CD4-positive, alpha-beta T cell (primary cell): ENCODE measurements at places on chromosomes 4 and X. TPM values are rescaled to one million over a fixed set of nuclear protein-coding genes. Genes with fewer than 3 reads are reported as not detected.

The ALG13 gene
- total RNA-seq = 82.2 TPM

The DSPP gene
- not detected for total RNA-seq

The LEF1 gene
- total RNA-seq = 409 TPM

The METTL14 gene
- total RNA-seq = 45.1 TPM

The MTNR1A gene
- total RNA-seq = not detected

The HAND2 gene
- not detected for total RNA-seq

The SASH3 gene
- total RNA-seq = 69.0 TPM

The FGF16 gene
- total RNA-seq = not detected

The KDM6A gene
- 59.6 TPM for total RNA-seq

The HELT gene
- total RNA-seq = not detected

The RAB41 gene
- not detected for total RNA-seq

The PSAPL1 gene
- not detected for total RNA-seq

- no peak overlapping the region for H3K27ac ChIP-seq
- H3K36me3 ChIP-seq = no peaks in the 10 kb centered on the region
- no peaks in the 10 kb centered on the region for H3K27me3 ChIP-seq
- H3K4me3 ChIP-seq = no peak overlapping the region
- H3K4me1 ChIP-seq = no peaks in the 10 kb centered on the region
Observed at GRCh38 chr4:42995343-42995944, 102.9 kb downstream of the GRXCR1 start.

DNA sequence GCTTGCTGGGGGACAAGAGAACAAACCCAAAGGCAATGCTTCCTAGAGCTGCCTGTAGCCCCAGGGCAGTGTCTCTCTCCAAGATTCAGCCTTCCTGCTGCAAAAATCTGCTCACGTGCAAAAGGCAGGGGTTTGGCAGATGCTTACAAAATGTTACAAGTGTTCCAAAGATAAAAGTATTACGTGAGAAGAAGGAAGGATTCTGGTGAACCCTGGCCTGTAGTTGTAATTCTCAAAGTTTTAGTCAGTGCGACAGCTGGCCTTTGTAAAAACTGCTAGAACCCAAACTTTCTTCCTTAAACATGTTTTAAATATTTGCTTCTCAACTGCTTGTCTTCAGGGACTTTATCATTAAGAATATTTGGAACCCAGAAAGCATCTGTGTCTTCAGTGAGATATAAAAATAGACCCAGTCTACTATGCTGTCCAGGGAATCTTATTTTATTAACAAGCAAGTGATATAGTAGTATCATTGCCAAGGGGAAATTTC lies 232.3 kb downstream of the FRMPD4 start:
- H3K27me3 ChIP-seq = no peaks in the 10 kb centered on the region
- H3K36me3 ChIP-seq = no peaks in the 10 kb centered on the region
- H3K27ac ChIP-seq = no peak overlapping the region
- H3K4me1 ChIP-seq = no peaks in the 10 kb centered on the region
- no peak overlapping the region for H3K4me3 ChIP-seq

- H3K4me1 ChIP-seq = peaks cover 9% of the 10 kb centered on the region
- H3K27ac ChIP-seq = no peak overlapping the region
- no peaks in the 10 kb centered on the region for H3K36me3 ChIP-seq
- H3K27me3 ChIP-seq = peaks cover 7% of the 10 kb centered on the region
Observed at GRCh38 chrX:118723376-118723775, 4.0 kb upstream of the IL13RA1 start.

GRCh38 chrX:9312922-9313867 lies 151.7 kb upstream of the TBL1X start:
- H3K36me3 ChIP-seq = no peaks in the 10 kb centered on the region
- no peak overlapping the region for H3K4me3 ChIP-seq
- no peak overlapping the region for H3K27ac ChIP-seq
- DNase-seq = peak; percentile 76
- H3K27me3 ChIP-seq = no peaks in the 10 kb centered on the region

DNA sequence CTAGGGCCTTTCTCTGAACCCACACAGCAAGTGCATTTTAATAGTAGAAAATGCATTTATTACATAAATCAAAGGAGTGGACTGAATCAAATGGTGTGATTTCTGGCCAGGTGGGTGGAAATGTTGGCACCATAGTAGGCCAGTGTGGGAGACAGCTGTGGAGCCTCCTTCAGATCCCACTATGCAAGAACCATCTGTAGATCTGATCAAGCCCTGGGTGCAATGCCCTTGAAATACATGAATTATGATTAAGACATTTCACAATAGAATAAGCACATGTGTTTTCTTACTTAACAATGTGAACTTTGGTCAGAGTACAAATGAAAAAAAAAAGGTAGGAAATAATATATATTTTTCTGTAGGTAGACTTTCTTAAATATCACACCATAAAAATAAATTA lies 204.3 kb downstream of the PCDH7 start:
- H3K4me1 ChIP-seq = no peaks in the 10 kb centered on the region
- no peak overlapping the region for H3K27ac ChIP-seq

GRCh38 chr4:7831330-7831729 lies 108.3 kb downstream of the AFAP1 start:
- H3K27me3 ChIP-seq = no peaks in the 10 kb centered on the region
- no peaks in the 10 kb centered on the region for H3K36me3 ChIP-seq
- no peak for DNase-seq
- peak overlapping the region; percentile 43 for H3K27ac ChIP-seq
- peaks cover 40% of the 10 kb centered on the region for H3K4me1 ChIP-seq

- no peaks in the 10 kb centered on the region for H3K36me3 ChIP-seq
- no peak for DNase-seq
- H3K4me3 ChIP-seq = no peak overlapping the region
- H3K27ac ChIP-seq = no peak overlapping the region
- no peaks in the 10 kb centered on the region for H3K4me1 ChIP-seq
Observed at GRCh38 chr4:158259955-158260575, 49.8 kb downstream of the TMEM144 start.

DNA sequence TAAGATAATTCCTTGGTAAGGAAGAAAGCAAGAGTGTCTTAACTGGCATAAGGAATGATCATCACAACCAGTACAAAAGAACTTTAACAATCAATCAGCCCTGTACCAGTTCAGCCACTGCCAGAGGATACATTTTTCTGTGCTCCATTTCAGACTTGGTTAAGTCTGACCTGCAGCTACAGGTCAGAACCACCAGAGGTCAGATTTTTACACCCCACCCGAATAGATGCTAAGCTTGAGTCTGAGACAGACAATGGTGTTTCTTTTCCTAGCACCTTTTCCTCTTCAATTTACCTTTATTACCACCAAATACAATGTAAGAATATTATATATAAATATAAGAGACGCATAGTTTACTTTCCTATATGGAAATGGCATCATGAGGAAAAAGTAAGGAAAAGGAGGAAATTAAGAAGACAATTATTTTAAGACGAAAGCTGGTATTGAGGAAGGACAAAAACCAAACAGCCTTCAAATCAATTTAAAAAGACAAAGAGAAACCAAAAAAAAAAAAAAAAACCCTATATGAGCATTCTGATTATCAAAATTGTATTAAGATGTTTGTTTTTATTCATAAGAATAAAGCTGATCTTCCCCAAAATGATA lies 215.3 kb upstream of the TTC29 start:
- H3K27me3 ChIP-seq = peaks cover 11% of the 10 kb centered on the region
- no peaks in the 10 kb centered on the region for H3K4me1 ChIP-seq
- no peak overlapping the region for H3K4me3 ChIP-seq
- no peak for DNase-seq

DNA sequence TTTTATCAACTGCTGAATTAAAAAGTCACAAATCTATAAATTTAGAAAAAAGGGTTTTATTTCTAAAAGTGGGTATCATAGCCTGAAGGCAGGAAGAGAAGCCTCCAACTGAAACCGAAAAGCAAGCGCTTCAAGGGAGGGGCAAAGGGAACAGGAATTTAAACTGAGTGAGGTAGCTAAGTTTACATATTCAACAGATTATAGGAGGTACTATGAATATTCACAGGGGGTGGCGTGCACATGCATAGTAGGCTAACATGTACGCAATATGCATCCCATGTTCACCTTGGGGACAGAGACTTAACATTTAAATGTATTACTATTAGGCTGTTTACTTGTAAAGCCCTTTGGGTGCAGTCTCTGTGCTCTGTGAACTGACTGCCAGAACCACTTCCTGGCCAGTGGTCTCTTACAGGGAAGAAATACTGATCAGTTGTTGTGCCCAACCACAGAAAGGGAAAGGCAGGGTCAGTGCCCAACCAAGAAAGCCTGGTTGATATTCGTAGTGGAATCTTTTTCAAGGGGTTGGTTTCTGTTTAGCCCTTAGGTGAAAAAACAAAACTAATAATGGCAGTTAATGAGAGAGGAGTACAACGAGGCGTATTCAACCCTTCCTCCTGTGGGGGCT lies 168.7 kb upstream of the GALNTL6 start:
- no peaks in the 10 kb centered on the region for H3K27me3 ChIP-seq
- H3K4me3 ChIP-seq = no peak overlapping the region
- H3K27ac ChIP-seq = no peak overlapping the region
- no peaks in the 10 kb centered on the region for H3K36me3 ChIP-seq

DNA sequence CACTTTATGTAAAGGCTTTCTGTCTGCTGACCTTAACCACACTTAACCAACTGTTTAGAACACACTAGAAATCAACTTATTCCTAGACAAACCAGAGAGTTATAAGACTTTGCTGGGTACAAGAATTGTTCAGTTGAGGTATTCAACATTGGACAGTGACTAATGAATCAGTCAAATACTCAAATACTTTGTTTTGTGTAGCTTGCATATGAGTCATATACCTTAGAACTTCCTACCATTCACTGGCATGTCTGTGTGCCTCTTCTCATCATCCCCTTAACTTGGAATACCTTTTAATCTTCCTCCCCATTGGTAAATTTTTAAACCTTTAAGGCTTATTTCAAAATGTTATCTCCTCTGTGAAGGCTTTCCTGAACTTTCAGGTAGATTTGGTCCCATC lies 708.8 kb upstream of the GRIA3 start:
- H3K27ac ChIP-seq = no peak overlapping the region
- no peaks in the 10 kb centered on the region for H3K4me1 ChIP-seq
- DNase-seq = no peak
- H3K27me3 ChIP-seq = no peaks in the 10 kb centered on the region
- no peaks in the 10 kb centered on the region for H3K36me3 ChIP-seq
- no peak overlapping the region for H3K4me3 ChIP-seq

GRCh38 chrX:140092121-140092520 lies 126.8 kb upstream of the CXorf66 start:
- H3K27me3 ChIP-seq = peaks cover 24% of the 10 kb centered on the region
- H3K27ac ChIP-seq = no peak overlapping the region
- no peak for DNase-seq

GRCh38 chr4:147773261-147774184 lies 41.6 kb downstream of the ARHGAP10 start:
- H3K4me3 ChIP-seq = no peak overlapping the region
- DNase-seq = no peak

- peaks cover 3% of the 10 kb centered on the region for H3K4me1 ChIP-seq
- H3K27ac ChIP-seq = no peak overlapping the region
- no peaks in the 10 kb centered on the region for H3K27me3 ChIP-seq
- peaks cover 41% of the 10 kb centered on the region for H3K36me3 ChIP-seq
- DNase-seq = no peak
Observed at GRCh38 chrX:20197641-20198210, 56.1 kb upstream of the EIF1AX start.

GRCh38 chrX:132948648-132949260 lies 9.7 kb downstream of the HS6ST2 start:
- H3K27ac ChIP-seq = no peak overlapping the region
- no peaks in the 10 kb centered on the region for H3K36me3 ChIP-seq
- no peak overlapping the region for H3K4me3 ChIP-seq

DNA sequence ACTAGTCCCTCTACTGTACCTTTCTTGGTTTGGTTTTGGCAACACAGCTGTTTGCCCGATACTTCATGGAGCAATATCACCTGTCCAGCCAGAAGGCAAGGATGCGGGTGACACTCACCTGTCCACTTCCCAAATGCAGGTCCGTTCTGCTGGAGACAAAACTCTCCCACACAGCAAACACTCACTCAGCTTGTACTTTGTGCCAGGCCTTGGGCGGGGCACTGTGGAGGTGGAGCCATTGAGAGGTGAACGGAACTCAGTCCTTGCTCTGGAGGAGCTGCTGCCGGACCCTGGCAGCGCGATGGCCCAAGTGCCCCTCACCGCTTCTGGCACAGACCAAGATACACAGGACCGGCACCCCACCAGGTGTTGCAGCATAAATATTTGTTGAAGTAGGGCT lies 15.3 kb upstream of the HMGB3 start:
- DNase-seq = no peak
- no peak overlapping the region for H3K4me3 ChIP-seq
- H3K36me3 ChIP-seq = no peaks in the 10 kb centered on the region
- no peaks in the 10 kb centered on the region for H3K4me1 ChIP-seq

DNA sequence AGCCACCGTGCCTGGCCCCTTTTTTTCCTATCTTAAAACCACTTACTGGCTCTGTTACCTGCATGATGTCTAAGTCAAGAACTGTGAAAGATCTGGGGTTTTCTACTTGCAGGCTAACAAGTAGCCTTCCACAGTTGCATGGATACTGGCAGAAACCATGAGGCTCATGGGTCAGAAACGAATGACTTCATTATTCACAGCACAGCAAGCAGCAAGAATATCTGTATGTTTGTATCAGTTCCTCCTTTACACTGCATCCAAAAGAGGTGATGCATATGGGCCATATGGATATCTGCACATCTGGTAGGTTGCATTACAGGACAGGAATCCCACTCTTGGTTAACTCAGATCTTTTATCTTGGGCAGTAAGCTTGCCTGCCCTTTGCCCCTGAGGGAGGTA lies 154.9 kb upstream of the NUDT6 start:
- no peaks in the 10 kb centered on the region for H3K4me1 ChIP-seq
- no peak overlapping the region for H3K4me3 ChIP-seq
- DNase-seq = no peak
- H3K36me3 ChIP-seq = no peaks in the 10 kb centered on the region
- H3K27me3 ChIP-seq = no peaks in the 10 kb centered on the region
- H3K27ac ChIP-seq = no peak overlapping the region

DNA sequence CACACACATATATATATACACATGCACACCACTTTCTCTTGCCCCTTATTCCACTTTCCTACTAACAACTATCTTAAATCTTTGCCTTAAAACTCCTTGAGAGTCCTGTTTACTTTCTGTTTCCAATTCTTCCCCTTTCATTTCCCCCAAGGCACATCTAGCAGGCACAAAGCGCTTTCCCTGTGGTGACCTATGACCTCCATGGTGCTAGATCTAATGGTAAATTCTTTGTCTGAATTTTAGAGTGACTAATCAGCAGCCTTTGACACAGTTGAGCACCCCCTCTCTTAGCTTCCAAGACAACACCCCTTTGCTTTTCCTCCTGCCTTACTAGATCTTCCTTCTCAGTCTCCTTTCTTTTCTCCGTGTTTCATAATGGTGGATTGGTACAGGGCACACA lies 236.4 kb upstream of the TTC29 start:
- DNase-seq = no peak
- H3K4me1 ChIP-seq = no peaks in the 10 kb centered on the region
- H3K27me3 ChIP-seq = no peaks in the 10 kb centered on the region
- H3K36me3 ChIP-seq = no peaks in the 10 kb centered on the region
- H3K4me3 ChIP-seq = no peak overlapping the region
- H3K27ac ChIP-seq = no peak overlapping the region
